ENCODE measurements at places on chromosomes 6 and 20.

DNA sequence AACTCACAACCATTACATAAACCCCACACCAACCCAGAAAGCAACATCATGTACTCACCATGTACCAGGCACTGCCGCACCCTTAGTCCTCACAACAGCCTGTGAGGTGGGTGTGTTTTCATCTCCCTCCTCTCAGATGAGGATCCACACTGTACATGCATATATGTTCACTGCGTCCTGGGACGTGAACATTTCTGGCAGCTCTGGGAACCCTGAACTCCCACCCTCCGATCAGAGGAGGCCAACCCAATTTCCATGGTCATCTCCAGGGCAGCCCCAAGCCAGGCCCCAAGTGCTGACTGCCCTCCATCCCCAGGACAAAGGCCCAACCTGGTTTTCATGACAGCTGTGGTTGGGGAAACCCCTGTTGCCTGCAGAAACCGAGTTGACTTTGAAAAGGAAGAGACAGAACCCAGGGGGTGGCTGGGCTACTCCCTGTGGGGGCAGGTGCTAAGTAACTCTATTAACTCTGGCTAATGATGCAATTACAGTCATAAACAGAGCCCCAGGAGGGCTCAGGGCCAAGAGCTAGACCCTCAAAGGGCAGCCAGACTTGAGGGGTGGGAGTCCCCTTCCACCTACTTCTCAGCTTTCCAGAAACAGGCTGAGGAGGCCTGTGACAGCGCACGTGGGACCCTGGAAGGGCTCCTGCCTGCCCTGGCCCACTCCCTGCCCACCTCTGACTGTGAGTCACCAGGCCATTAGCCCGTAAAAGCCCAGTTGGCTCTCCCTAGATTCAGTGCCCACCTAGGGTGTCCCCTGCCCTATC is 2.6 kb downstream of the TFEB start:
- no peak for DNase-seq

DNA sequence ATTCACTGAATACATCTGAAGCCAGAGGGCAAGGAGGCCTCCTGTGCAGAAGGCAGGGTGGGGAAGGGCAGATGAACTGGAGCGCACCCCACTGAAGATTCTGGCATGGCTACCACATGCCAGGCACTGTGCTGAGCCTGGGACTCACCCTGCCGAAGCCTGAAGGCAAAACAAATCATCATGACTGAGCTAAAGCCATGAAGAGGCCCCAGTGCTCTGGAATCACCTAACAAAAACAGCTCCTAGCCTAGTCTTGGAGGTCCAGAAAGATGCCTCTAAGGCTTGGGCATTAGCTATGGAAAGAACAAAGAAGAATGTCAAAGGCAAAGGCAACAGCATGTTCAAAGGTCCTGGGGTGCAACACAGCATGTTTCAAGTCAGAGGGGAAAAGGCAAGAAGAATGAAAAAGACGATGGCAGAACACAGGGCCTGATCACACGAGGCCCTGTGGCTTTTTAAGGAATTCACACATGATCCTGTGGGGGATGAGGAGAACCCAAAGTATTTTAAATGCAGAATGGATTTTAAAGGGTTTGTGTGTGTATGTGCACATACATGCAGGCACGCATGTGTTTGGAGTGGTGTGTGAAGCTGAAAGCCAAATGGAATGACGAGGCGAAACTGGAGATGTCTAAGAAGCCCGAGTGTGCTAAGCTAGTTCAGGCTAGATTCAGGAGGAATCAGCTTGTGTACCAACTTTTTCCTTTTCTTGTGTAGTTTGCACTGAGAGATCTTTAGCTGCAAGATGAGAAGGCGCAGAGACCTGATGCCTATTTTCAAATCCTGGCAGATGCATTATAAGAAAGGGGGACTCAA is 261.4 kb downstream of the ZNF217 start:
- DNase-seq, result no peak

GRCh38 chr6:152572338-152573088 is 64.6 kb downstream of the SYNE1 start:
- DNase-seq, result no peak

GRCh38 chr6:41073968-41074691 is 1.4 kb downstream of the NFYA start:
- DNase-seq, result no peak

- peak; percentile 48 for DNase-seq
Measured at GRCh38 chr20:64133951-64134407, 26.6 kb upstream of the NPBWR2 start.

GRCh38 chr6:40880906-40881305 is 158.1 kb downstream of the UNC5CL start:
- no peak for DNase-seq

- no peak for DNase-seq
Measured at GRCh38 chr6:42808492-42809483, 26.9 kb downstream of the BICRAL start.

- no peak for DNase-seq
Measured at GRCh38 chr6:14477559-14477958, 360.0 kb downstream of the CD83 start.

GRCh38 chr20:36941401-36941835 is 10.1 kb downstream of the SAMHD1 start:
- DNase-seq, result no peak

DNA sequence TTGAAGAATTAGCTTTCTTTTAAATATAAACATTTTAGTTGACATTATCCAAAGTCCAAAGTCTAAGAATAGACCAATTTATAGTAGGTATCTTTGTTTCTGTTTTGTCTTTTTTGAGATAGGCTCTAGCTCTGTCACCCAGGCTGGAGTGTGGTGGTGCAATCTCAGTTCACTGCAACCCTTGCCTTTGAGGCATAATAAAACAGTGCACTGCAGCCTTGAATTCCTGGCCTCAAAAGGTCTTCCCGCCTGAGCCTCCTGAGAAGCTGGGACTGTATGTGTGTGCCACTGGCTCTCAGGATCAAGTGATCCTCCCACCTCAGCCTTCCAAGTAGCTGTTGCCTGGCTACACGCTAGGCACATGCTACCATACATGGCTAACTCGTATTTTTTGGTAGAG is 135.4 kb downstream of the REV3L start:
- DNase-seq, result no peak

DNA sequence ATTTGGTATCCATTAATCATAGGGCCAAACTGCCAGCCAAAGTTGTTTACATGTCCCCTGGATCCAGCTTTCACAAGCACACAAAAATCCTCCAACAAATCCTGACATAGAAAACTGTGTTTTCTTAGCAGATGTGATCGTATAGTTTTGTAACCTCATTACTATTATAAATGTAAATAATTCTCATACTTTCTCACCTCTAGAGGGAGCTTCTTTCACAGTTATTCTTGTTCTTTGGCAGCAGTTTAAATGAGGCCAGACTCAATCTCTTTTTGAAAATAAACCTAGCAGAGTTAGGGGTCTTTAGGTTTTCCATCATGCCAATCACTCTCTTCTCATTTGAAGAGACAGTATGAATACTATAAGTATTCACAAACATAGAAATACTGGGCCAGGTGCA is 17.0 kb upstream of the ZNF318 start:
- no peak for DNase-seq

GRCh38 chr6:141290941-141291721 is 841.6 kb upstream of the GJE1 start:
- DNase-seq, result peak; percentile 17

DNA sequence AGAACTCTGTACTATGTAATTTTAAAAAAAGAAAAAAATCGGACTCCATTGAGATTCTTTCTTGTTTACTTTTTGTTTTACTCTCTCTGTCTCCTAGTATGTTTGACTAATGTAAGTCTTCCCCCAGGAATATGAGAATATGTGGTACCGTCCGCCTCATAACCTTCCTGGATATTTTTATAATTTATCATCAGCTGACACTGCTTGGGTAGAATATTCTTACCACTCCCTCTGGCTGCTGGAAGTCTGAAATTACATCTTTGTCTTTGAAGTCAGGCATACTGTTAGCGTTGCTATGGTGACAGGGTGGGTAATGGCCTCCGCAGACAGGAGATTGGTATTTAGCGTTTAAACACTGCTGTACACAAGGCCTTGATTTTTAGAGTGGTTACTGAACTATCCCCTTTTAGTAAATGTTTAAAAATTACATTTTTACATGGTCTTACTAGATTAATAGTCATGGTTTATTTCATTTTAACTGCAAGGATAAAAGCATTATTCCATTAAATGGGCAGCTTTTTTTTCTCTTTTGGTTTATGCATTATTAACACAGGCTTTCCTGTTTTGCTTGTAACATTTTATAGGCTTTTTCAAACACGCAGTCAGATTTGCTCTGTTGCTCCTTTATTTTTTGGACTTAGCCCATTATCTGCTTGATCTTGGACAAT is 176.4 kb downstream of the ARID1B start:
- peak; percentile 84 for DNase-seq

DNA sequence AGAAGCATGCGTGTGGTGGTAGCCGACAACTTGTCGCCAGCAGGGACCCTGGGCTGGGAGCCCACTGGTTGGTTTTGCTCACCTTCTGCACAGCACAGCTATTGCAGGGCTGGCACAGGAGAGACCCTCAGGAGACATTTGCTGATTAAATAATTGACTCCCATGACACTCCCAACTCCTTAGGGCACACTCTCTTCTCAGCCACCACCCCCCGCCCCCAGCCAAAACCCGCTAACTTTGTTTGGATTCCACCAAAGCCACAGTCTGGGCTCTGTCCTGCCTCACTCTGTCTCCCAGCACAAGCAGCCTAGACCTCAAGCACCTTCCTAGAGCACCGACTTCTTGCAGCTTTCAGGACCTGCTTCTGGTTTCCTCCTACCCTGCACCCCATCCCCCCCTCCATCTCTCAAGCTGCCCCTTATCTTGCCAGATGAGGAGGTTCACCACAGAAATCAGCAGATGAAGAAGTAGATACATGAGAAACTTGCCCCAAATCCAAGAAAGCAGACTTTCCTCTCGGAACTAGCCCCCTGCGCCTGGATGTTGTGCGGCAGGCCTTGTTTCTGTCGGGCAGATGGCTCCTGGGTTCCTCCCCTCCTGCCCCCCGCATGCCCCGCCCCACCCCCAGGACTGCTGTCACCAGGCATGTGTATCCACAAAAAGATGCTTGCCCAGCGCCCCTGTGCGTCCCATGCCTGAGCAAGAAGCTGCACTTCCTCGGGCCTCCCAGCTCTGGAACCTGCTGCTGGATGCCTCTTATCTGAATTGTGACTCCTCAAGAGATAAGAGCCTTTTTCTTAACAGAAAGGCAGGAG is 35.0 kb upstream of the CD93 start:
- no peak for DNase-seq

DNA sequence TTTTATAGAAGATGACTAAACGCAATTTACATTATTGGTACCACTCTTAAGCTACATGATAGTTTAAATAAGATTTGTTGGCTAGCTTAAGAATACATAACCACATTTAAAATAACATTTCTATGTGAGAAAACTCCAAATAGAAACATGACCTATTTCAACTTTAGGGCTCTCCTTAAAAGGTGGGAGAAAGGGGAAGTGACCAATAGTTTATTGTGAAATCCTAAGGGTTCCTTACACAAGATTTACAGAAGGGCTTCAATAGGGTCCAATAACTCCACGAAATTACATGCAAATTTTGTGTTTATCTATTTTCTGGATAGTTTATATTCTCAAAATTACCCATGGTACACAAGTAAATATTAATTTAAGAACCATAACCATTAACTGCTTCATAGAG is 91.6 kb upstream of the DST start:
- no peak for DNase-seq

DNA sequence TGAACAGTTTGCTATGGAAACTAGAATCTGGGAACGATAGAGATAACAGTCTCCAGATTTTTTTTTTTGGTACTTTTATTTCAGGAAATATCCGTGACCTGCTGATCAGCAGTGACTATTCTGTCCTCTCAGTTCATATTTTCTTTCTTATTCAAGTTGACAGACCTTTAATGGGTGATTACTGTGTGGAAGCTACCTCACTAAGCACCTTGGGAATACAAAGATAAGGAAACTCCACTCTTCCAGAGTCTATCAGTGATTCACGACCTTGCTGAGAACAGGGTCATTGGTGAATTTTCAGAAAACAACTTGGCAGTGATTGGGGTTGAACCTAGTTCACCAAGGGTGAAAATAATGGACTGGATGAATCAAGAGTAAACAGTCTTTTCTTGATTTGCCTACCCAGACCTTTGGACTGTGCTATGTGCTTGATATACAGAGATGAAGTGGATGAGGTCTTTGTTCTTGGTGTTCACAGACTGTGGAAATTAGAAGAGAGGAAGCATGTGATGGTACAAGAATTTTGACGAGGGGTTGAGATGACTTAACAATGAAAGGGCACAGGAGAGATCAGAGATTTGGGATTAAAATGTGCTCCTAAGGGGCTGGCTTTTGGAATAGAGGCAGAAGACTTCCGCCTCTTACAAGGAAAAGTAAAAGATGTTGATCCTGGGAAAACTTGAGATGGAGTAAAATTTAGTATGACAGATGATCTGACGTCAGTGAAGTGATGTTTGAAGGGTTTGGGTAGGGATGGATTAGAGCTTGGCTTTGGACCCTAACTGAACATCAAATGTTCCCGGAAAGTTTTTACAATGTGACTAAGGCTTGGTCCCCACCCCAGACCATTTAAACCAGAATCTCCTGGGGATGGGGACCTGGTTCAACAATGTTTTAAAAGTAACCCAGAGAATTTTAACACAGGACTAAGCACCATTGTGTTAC is 1.2 kb downstream of the KAT14 start:
- no peak for DNase-seq

DNA sequence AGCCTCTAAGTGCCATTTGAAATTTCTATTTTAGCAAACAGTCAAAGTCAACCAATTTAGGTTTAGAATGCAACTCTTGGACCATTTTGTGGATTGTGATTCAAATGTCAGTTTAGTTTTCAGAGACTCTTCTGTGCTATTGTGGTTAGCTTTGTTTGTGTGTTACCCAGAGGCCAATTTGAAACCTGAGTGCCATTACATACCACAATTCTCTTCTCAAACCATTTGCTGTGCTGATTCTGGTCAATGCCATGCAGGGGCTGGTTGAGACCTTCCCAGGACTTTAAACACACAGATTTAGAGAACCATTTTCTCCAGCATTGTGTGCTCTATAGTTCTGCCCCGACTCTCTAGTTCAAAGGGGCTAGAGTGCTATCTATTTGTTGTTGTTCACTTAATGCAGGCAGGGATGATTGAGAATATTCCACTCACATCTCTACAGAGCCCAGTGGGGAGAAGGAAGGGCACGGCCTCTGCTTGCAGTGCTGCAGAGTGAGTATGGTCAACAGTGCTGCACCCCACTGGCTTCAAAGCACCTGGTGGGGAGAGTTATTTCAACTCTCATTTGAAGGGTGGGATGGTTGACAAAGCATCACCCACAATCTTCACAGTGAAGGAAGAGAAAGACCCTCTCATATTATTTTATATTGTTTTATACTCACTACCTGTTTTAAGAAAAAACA is 738.2 kb downstream of the COL12A1 start:
- DNase-seq, result no peak

- DNase-seq, result no peak
Measured at GRCh38 chr6:85726206-85726605, 83.5 kb upstream of the SYNCRIP start.

GRCh38 chr20:50085481-50086365 is 27.2 kb downstream of the UBE2V1 start:
- DNase-seq, result peak; percentile 64

All from NCI-H1092 treated with DMSO at 0.1 percent for 48 hours (cell line).